ENCODE measurements at places on chromosomes 7 and 10. TPM values are rescaled to one million over a fixed set of nuclear protein-coding genes. Genes with fewer than 3 reads are reported as not detected.

GRCh38 chr7:123601530-123601929 is at the start of gene ASB15:
TSS of gene ASB15 (plus strand) at chr7:123601821. CDS start at chr7:123614503, 12,682 bp downstream.
- DNase-seq: no peak

DNA sequence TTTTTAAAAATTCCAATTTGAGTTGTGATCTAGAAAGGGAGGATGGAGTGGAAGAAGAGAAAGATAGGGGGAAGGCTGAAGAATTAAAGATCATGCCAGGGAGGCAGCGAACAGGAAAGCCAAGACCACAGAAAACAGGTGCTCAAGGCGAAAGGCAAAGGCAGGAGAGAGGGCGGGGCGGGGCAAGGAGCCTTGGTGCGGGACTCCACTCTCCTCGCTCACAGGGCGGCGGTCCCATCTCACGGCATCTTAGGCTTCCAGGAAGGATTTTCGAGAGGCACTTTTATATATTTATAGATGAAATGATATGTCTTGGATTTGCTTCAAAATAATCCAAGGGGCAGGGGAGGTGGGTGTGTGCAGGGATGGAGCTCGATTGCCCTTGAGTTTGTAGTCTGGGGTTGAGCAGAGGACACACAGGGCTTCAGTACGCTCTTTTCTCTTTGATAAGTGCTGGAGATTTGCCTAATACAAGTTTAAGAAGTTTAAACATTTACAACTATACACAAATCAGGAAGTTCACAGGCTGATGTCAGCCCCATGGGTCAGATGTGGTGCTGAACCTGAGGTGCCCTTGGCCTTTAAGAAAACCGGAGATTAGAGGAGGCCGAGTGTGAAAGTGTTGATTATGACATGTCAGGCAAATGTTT is 161.1 kb downstream of the PRKAG2 start:
- no peak for DNase-seq

DNA sequence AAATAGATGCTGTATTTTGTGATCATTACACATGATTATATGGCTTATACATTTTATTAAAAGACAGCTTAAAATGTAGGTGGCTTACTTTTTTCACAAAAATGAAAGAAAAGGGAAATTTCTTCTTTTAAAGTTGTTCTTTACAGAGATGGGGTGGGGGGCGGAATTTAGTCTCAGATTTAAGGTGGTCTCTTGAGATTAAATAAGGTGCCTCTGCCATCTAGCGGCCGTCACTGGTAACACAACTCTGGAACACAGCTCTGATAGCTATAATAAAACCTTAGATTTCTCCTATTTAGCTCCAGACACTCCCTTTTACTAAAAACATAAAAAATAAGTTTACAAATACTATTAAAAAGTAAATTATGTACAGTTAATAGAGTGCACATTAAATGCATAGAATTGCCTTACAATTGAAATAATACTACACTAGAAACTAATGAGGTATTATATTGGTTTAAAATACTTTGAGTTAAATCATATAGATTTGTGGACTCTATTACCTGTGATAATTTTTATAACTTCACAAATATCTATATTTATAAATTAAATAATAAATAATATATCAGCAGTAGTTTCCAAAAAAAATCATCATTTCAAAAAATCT is 210.9 kb downstream of the DGKB start:
- DNase-seq: no peak

DNA sequence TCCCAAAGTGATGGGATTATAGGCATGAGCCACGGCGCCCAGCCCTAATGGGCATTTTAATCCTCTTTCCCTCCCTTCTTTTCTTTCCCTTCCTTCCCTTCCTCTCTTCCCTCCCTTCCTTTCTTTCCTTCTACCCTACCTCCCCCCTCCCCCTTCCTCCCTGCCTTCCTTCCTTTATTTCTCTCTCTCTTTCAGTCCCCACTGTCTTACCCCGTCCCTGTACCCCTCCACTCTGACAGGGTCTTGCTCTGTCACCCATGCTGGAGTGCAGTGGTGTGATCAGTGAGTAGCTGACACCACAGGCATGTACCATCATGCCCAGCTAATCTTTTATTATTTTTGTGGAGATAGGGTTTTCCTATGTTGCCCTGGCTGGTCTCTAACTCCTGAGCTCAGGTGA is 24.2 kb downstream of the LCOR start:
- DNase-seq: no peak

DNA sequence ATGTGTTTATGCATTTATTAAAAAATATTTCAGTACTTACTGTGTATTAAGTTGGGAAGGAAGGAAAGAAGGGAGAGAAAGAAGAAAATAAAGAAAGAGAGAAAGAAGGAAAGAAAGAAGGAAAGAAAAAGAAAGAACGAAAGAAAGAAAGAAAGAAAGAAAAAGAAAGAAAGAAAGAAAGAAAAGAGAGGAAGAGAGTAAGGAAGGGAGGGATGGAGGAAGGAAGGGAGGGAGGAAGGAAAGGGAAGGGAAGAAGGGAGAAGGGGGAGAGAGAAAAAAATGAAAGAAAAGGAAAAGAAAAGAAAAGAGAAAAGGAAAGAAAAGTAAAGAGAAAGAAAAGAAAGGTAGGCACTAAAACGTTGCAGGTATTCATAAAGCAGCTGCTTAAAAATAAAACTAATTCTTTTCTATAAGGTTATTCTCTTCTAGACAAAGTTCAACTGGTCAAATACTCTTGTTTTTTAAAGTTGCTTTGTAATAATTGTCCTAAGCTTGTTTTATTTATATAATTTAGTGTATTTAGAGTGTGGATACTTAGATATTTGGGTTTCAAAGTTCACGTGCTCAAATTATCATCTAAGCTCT is 703.3 kb upstream of the LRRTM3 start:
- DNase-seq: no peak

DNA sequence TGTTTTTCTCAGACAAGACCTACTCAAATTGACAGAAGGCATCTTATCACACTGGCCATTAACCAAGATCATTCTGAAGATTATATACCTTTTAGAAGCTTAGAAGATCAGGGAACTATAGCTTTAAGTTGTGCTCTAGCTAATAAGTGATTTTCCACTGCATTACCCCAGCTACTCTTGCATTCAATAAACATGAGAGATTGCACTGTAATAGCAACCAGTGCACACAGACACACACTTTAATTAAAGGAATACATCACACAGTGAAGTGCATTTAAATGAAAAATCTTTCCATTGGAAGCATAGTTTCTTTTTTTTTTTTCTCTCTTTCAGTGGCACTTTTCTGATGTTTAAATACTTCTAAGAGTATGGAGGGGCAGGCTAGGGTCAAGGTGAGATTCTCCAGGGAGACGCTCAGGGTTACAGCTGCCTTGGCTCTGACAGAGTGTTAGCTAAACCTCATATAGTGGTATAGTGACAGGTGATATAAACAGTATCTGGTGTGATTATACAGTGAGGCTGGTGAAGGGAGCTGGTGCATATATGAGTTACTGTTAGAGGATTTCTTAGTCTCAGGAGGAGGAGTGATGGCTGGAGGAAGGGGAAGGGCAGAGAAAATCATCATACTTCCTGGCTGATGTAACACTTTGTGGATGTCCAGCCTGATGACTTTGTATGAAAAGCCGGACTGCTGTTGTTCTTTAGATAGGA is 369.5 kb downstream of the SORCS3 start:
- no peak for DNase-seq

DNA sequence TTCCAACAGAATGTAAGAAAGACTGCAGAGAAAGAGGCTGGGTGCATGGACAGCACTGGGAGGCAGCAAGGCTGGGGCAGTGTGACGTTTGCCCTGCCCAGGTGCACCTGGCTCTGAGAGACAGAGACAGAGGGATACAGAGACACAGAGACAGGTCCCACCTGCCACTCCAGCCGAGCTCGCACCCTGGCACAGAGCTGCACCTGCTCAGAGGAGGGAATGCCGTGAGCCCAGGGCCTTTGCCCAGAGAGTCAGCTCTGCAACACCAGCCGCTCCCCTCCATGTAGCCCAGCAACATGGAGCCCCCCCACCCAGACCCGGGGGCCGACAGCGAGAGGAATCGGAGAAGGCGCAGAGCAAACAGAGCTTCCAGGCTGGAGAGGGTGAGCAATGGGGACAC is 35.3 kb upstream of the PROSER2 start:
- no peak for DNase-seq

GRCh38 chr10:76829724-76830123 is 807.9 kb downstream of the KCNMA1 start:
- DNase-seq: no peak

- DNase-seq: no peak
Observed at GRCh38 chr10:59817773-59818172, 64.5 kb upstream of the MRLN start.

DNA sequence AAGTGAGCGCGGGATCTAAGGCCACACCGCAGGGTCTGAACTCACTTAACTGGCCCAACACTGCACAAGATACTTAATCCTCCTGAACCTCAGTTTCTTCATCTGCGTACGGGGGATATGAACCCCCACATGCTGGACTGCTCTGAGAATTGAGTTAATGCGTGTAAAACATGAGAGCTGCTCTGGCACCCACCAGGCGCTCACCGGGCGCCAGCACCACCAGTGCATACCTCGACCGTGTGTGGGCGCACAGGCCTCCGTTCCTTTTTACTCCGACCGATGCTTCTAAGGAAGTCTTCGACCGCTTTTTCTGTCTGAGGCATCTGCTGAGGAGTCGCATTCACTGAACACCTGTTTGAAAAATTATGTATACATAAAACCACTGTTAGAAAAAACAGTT is 27.2 kb downstream of the PITRM1 start:
- no peak for DNase-seq

GRCh38 chr10:77191324-77192049 is 446.1 kb downstream of the KCNMA1 start:
- DNase-seq: no peak

DNA sequence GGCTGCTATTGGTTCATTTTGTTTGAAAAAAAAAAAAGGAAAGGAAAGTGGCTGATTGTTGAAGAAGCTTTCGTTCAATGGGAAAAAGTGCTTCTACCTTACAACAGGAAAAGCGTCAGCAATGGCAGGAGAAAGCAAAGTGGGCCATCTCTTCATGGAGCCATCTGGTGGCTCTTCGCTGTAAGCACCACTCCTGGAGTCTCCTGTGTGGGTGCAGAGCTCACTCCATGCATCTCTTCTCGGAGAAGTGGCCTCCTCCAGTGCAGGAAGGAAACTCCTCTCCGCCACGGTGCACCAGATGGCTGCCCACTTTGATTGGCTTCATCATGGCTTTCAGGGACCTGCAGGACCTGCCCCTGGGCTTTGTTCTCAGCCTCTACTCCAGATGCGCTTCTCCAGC is 250.9 kb downstream of the PTEN start:
- DNase-seq: no peak

DNA sequence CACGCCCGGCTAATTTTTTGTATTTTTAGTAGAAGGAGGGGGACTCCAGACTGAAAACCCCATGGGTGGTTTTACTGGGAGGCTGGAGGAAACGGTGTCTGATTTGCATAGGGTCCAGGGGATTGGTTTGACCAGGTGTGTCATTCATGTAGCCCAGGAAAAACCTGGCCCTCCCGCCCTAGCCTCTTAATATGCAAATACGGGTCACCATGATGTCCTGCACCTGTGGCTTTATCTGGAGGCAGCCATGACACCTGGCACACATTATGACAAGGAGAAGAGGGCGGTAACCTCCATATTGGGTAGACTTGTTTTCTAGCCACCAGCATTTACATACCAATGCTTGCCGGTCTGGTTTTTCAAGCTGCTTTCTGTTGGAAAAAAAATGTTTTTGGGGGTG is 68.0 kb downstream of the TRIL start:
- no peak for DNase-seq

DNA sequence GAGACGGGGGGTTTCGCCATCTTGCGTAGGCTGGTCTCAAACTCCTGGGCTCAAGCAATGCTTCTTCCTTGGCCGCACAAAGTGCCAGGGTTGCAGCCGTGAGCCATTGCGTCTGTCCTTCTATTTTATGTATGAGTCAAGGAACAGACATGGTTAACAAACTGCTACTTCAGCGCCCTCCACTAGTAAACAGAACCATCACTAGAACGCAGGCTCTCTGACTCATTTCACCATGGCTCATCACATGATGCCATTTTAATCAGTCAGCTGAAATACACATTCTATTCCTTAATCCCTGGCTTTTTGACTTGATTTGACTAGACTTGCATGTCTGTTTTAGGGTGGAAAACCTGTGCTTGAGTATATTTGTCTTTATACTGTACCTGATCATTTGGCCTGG is 41.3 kb downstream of the CELF2 start:
- DNase-seq: peak; percentile 63

DNA sequence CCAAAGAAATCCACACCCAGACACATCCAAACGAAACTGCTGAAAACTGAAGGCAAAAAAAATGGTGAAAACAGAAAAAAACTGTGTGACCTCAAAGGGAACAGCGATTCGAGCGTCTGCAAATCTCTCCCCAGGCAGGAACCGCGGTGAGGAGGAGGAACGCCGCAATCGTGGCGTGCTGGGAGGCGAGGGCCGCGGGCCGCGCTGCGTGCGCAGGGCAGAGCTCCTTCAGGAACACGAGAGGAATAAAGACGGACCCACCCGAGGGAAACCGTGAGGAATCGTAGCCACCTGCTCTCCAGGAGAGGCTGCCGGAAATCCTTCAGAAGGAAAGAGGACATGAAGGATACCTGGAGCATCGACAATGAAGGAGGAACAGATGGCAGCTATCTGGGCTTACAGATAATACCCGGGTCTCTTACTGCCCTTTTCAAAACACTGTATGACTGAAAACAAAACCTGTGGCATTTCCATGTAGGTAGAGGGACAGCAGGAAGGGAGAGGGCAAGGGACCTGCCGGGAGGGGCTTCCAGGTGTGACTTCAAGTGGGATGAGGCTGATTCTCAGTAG is 266.0 kb downstream of the MAD1L1 start:
- no peak for DNase-seq

DNA sequence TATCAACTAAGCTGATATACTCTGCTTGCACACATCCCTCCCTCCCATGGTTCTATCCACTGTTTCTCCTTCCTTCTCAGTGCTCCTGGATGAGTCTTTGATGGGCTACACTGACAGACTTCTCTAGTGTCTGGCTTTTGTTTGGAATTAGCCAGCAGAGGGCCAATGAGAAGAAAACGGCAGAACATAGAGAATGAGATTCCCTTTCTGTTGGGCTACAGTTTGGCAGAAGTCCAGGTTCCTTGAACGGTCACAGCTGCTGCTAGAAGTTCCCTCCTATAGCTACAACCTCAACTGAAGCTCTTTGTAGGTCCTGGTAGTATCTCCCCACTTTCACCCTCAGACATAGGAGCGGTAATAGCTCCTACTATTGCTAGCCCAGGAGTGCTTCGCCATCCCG is 251.1 kb upstream of the LRRN3 start:
- no peak for DNase-seq

MSS51 gene
- 0.54 TPM for total RNA-seq

ELAPOR2 gene
- 5.3 TPM for total RNA-seq

CALN1 gene
- total RNA-seq: under 0.01 TPM

AUTS2 gene
- 19.2 TPM for total RNA-seq

RAMP3 gene
- not detected for total RNA-seq

CCL26 gene
- not detected for total RNA-seq

SEMA3D gene
- 0.50 TPM for total RNA-seq

CADPS2 gene
- total RNA-seq: 8.8 TPM
